ENCODE measurements at places on chromosomes 12 and 14.
A peak's percentile ranks its signal among the peaks of the same experiment; 100 is the strongest.

DNA sequence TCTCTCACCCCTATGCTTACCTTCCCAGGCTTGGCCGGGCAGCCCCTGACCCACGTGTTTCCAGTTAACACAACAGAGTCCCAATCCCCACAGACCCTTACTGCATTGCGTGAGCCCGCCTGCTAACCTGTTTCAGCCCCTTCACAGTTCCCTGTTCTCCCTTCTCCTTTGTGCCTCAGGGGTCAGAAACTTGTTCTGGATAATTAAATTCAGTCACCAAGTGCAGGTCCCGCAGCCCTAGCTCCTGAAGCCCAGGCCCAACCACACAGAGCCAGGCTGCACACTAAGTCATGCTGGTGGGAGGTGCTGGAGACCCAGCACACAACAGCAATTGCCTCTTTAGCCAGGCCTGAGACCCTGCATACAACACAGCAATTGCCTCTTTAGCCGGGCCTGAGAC, 9.6 kb downstream of the ISM2 start:
- no peak for DNase-seq

- DNase-seq: no peak
Measured at GRCh38 chr14:103803661-103804060, 43.7 kb downstream of the PPP1R13B start.

- DNase-seq: no peak
Measured at GRCh38 chr12:96466939-96467751, 22.2 kb upstream of the CFAP54 start.

DNA sequence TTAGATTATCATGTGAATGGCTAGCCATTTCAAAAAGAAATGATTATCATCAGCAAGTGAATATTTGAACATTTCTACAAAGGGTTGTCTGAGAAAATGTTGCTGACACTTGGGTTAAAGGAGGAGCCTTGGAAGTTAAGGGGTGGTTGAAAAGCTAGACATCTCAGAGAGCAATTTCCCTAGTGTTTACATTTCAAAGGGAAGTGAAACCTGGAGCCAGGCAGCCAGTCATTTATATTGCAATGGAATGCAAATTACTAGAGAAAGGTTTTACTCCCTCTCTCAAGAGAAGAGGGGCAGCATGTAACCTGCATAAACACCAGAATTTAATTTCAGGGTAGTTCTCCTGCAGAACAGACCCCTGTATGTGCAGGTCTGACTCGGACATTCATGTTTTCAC, 279.0 kb downstream of the SLC16A7 start:
- DNase-seq: no peak

DNA sequence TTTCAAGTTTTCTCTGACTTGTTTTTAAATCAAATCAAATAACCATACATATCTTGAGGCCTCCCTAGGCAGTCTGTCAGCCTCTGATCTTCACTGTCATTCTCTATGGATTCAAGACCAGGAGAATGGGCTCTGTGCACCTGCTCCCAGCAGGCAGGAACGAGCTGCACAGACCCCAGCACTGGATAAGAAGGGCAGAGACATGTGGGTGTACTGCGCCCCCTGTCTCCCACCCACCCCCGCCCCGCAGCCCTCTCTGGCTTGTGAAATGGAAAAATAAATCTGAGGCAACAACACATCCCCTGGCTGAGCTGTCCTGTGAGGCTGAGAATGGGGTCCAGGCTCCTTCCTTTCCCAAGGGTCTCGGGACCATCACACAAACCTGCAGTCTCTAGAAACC, 26.3 kb downstream of the CLMN start:
- no peak for DNase-seq

DNA sequence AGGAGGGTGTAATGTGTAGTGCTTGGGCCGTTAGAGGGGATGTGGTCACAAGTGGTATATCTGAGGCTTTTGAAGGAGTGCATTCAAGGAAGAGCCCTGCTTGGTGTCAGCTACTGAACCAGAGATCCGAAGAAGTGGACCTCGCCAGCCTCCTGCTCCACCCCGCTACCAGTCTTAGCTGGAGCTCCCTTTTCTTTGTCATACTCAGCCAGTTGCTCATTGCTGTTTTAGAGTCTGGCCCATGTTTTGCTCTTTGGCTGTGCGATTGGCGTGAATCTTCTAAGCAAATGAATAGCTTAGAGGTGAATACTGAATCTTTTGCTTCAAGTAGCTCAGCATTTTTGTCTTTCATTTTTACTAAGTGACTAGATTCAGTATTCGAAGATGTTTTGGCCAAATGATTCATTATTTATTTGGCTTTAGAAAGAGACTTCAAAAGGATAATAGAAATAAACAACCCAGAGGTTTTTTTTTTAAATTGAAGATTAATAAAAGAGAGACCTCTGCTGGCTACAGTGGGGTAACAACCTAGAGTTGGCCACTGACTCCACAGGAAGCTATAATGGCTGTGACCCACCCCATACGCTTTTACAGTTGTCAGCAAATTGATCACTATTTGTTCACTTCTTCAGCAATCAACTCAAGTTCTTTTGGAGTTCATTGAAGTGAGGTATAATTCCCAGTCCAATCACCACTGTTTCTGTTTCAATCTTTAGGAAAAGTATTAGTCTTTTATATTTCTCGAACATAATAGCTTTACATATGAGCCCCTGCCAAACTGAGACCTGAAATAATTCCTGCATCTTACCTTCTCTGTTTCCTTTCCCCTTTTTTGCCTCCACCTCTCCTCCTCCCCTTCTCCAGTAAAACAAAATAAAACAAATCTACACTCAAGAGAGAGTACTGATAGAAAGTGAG, 19.9 kb downstream of the CDKN1B start:
- peak; percentile 22 for DNase-seq

GRCh38 chr14:68008491-68008890, 188.9 kb downstream of the RAD51B start:
- no peak for DNase-seq

GRCh38 chr12:85872497-85873091, 1.5 kb upstream of the NTS start:
- no peak for DNase-seq

DNA sequence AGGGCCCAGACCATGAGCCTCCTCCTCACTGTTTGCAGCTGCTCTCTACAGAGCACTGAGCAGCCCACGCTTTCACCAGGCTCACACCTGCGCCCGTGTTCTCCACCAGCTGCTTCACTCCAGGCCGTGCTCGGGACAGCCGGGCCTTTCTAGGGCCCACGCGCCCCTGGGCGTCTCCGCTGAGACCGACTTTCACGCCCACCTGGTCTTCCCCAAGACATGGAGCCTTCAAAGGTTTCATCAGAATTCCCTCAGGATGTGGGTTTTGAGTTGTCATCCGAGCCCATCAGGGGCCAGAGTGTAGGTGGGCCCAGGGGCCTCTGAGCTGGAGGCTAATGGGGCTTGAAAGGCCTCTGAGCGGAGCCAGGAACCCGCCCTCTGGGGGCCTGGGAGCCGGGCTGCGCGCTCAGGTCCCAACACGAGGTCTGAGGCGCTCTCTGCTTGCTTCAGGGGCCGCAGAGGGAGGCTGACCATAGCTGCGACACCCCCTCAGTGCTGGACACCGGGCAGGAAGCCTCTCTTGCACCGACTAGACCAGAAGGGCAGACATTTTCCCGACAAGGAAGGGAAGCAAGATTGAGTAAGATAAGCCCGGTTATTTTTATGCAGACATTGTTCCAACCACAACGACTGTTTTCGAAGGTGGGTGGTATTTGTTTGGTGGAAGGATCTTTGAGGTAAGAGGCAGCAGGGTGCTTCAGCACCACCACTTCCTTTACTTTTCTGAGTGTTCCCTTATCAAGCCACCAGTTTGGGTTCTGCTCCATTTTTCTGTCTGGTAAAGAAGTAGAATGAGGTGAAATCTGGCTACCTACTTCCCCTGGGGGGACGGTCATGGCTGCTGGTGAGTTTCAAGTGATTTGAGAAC, 125.0 kb upstream of the FUT8 start:
- DNase-seq: peak; percentile 58

GRCh38 chr14:60238955-60239354, 10.1 kb upstream of the PPM1A start:
- no peak for DNase-seq

- no peak for DNase-seq
Measured at GRCh38 chr14:64685371-64686281, 18.6 kb upstream of the PLEKHG3 start.

DNA sequence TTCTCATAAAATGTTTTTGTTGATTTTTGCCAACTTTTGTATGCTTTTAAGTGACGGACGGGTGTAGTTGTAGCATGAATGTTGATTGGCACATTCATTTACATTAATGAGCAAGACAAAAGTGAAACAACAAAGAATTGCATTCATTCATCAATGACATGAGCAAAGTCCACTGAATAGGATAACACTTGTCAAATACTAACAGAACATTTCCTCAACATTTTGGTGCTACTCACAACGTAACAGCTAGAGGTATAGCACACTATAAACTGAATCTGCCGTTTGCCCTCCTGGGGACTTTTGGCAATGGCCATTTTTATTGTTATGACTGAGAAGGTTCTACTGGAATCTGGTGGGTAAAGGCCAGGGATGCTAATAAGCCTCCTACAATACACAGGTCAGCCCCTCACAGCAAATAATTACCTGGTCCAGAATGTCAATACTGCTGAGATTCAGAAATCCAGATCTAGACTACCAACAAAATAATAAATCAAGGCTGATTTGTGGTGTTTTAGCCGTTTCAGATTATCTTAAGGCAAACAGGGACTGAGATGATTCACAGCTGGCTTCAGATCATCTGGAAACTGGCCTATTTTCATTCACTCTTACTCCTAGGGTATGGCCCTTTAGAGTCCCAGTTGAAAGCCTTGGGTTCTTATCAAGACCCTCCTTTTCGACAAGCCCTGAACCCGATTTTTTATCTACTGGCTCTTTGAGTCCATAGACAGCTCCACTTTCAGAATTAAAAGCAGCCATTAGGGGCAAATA, 22.5 kb upstream of the CDKN3 start:
- DNase-seq: no peak

GRCh38 chr12:49647827-49648711, 24.7 kb downstream of the PRPF40B start:
- DNase-seq: no peak

DNA sequence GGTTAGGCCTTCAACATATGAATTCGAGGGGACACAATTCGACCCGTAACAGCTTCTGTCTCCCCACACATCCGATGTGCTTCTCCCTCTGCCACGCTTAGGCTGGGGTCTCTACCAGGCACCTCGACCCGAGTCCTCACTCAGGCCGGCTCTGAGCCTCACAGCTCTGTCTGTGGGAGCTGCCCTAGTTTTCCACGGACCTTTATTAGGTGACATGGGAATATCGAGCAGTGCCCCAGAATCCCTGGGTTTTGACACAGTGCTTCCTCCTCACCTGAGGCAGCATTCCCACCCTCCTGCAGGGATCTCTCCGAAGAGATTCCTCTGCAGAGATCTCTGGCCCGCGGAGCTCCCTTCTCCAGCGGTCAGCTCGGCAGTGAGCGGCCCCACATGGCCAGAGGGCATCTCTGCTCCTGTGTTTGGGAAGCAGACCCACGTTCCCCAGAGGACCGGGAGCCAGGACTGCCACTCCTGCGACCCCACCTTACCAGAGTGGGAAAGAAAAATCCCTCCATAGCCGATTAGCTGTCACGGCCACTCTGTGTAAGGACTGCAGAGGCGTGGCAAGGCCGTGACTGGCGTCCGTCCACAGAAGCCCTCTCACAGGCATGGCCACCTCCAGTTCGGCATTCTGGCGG, 21.2 kb downstream of the ZBTB42 start:
- DNase-seq: no peak

DNA sequence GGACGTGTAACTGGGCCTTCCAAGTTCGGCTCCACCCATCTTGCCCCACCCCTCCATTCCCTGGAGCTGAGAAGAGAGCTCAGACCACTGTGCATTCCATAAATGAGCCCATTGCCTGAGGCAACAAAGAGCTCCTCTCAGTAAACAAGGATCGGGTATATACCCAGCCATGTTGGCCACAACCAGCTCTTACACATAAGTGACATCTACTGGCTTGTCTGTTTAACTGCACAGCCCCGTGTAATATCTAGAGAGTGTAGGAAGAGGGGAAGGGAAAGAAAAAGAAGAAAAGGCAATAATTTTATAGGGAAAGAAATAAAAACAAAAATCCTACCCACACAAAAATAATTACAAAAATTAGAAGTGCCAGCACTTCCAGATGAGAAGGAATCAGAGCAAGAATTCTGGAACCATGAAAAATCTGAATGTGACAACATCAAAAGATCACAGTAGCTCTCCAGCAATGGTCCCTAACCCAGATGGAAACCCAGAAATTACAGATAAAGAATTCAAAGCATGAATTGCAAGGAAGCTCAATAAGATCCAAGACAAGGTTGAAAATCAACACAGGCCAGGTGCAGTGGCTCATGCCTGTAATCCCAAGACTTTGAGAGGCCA, 308.1 kb downstream of the RPAP3 start:
- peak; percentile 37 for DNase-seq

DNA sequence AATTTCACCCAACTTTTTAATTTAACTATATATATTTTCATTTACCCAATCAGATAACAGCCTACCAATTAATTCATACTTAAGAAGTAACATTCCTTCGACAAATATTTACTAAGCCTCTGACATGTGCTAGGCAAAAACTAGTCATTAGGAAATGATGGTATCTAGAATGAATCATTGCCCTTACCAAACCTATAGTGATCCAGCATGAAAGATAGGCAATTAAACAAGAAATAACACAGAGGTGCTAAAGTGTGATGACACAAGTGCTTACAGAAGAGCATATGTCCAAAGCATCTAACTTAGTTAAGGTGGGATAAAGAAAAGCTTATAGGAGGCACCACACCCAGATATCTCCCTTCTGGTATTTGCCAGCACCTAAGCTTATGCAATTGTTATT, 166.5 kb upstream of the RASSF8 start:
- DNase-seq: no peak

GRCh38 chr12:65355461-65355860, 77.0 kb downstream of the MSRB3 start:
- no peak for DNase-seq

- DNase-seq: no peak
Measured at GRCh38 chr14:77880056-77880455, 80.1 kb downstream of the ADCK1 start.

GRCh38 chr14:28745176-28745575, 21.4 kb upstream of the FOXG1 start:
- no peak for DNase-seq

- DNase-seq: no peak
Measured at GRCh38 chr12:75507086-75507485, 4.3 kb downstream of the KRR1 start.

DNA sequence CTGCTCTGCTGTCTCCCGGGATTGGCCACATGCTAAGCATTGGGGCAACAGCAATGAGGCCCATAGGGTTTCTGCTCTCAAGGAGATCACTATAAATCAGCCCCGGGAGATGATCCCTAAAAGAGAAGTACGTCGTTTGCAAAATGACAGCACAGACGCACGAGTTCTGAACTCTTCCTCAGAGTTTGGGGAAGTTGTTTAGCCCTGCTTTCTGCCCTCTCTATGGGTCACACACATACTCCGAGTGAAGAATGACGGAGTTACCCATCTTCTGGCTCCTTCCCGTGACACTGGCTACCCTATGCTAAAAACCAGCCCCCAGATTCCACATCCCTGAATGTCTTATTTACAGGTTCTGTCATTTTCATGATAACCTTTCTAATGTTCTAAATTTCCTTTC, 258.0 kb upstream of the PLEKHG7 start:
- DNase-seq: no peak

GRCh38 chr12:103839103-103839502, 1.9 kb downstream of the NT5DC3 start:
- no peak for DNase-seq

GRCh38 chr14:104647467-104648043, 41.9 kb upstream of the INF2 start:
- DNase-seq: no peak
